Ascending aorta (tissue), 2 donors: ENCODE measurements at places on chromosomes 3 and 15. TPM values are rescaled to one million over a fixed set of nuclear protein-coding genes. Genes with fewer than 3 reads are reported as not detected.
A peak's percentile ranks its signal among the peaks of the same experiment; 100 is the strongest.

DNA sequence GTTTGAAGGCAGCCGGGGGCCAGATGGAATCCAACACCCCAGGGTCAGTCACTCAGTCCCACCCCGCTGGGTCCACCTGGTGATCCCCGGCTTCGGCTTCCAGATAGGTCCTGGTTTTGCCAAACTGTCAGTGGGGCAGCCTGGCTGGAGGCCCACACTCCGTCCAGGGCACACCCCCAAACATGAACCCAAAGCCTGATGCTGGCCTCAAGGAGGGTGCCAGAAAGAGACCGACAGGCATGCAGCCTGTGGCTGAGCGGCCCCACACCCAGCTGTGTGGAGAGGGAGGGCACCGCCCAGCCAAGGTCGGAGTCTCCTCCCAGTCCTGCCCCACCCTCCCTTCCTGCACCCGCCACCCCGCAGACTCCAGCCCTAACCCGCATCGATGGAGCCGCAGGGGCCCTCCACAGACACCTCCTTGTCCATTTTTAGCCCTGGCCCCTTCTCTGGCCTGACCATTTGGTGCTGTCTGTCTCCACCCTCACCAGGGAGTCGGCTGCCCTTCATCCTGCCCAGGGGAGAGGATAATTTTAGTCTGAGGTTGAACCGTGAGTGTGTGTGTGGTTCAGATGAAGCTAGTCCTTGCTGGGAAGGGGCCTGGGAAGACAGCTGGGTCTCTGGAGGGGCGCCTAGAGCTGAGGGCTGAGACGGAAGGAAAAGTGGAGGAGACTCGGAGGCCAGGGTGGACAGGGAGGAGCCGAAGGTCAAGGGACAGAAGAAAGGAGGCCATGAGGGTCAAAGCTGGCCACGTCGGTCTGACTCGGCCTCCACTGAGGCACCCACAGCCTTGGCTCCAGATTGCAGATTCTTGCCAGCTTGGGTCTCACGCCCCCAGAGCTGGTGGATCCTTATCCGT, 23.1 kb downstream of the TNK2 start:
- H3K4me1 ChIP-seq: no peaks in the 10 kb centered on the region
- peak overlapping the region; percentile 6 for H3K27ac ChIP-seq
- H3K27me3 ChIP-seq: no peaks in the 10 kb centered on the region
- no peak overlapping the region for H3K4me3 ChIP-seq

The SRGAP3 gene
- total RNA-seq: 1.6 TPM

DNA sequence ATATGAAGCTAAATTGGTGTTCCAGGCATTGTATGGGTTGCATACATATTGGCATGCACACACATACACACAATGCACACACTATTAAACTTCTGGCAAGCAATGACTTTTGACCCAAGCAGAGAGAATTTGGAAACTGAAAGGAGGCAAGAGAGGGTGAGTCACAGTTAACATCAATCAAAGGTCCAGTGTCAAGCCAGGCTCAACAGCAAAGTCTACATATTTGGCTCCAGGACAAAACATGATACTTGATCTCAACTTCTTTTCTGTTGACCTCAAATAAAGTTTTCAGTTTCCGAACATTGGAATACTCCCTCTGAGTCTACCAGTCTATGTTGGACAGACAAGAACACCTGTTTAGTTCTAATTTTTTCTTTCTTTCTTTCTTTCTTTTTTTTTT, 28.3 kb downstream of the IL12A start:
- H3K4me1 ChIP-seq: no peaks in the 10 kb centered on the region
- DNase-seq: no peak
- no peak overlapping the region for H3K27ac ChIP-seq
- H3K27me3 ChIP-seq: no peaks in the 10 kb centered on the region

The SPINT1 gene
- 1.5 TPM for total RNA-seq

- peaks cover 9% of the 10 kb centered on the region for H3K36me3 ChIP-seq
- H3K27ac ChIP-seq: no peak overlapping the region
- no peaks in the 10 kb centered on the region for H3K27me3 ChIP-seq
Measured at GRCh38 chr15:25408929-25409328, 29.9 kb downstream of the UBE3A start.

The CTXN2 gene
- not detected for total RNA-seq

The EFCAB12 gene
- not detected for total RNA-seq

- H3K27me3 ChIP-seq: no peaks in the 10 kb centered on the region
- H3K4me1 ChIP-seq: peaks cover 7% of the 10 kb centered on the region
- no peak overlapping the region for H3K27ac ChIP-seq
- H3K4me3 ChIP-seq: no peak overlapping the region
- H3K36me3 ChIP-seq: no peaks in the 10 kb centered on the region
- DNase-seq: no peak
Measured at GRCh38 chr3:67819447-67819846, 165.0 kb upstream of the SUCLG2 start.

DNA sequence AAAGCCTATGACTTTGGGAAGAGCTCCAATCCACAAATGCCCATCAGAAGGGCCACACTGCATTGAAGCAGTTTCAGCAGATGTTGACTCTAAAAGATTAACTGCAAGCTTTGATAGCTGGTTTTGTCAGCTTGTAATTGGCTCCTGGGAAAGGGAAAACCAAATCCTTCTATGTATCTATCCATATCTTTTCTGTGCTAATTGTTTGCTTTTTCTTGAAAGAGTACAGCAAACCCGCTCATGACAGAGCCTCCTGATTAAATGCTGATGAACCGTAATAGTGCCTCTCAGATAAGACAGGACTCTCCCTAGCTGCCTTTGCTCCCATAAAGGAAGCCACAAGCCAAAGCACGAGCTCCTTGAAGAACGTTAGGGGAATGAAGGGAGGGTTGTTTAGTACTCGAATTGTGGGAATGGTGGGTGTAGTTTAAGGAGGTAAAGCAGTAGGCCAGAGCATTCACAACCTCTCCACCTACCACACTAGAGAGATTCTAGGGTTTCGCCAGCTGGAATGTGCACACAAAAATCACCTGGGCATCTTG, 33.6 kb upstream of the LRIG1 start:
- no peaks in the 10 kb centered on the region for H3K4me1 ChIP-seq
- H3K27me3 ChIP-seq: no peaks in the 10 kb centered on the region
- no peaks in the 10 kb centered on the region for H3K36me3 ChIP-seq

- H3K27me3 ChIP-seq: no peaks in the 10 kb centered on the region
- DNase-seq: no peak
- H3K36me3 ChIP-seq: no peaks in the 10 kb centered on the region
- H3K4me3 ChIP-seq: no peak overlapping the region
- H3K27ac ChIP-seq: no peak overlapping the region
Measured at GRCh38 chr15:68910816-68911215, 19.5 kb upstream of the SPESP1 start.

- no peak overlapping the region for H3K4me3 ChIP-seq
- DNase-seq: no peak
- H3K4me1 ChIP-seq: no peaks in the 10 kb centered on the region
- H3K36me3 ChIP-seq: no peaks in the 10 kb centered on the region
- no peak overlapping the region for H3K27ac ChIP-seq
- no peaks in the 10 kb centered on the region for H3K27me3 ChIP-seq
Measured at GRCh38 chr3:46096781-46097180, 69.5 kb upstream of the XCR1 start.

The ALDH1A3 gene
- 10.9 TPM for total RNA-seq

DNA sequence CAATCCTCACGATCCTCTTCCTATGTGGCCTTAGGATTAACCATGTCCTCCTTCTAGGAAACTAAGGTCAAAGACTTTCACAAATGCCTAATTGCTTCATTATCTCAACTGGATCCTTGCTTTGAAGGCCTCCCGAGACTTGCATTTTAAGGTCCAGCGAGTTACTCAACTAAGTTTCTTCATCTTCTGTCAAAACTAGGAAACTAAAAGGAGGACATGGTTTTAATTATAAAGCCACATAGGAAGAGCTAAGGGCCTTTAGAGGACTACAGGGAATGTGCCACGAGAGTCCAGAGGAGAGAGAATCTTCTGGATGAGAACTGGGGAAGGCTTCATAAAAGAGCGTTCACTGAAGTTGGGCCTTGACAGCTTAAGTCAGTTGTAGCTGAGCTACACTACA, 87.8 kb upstream of the LPP start:
- H3K4me3 ChIP-seq: no peak overlapping the region
- no peaks in the 10 kb centered on the region for H3K4me1 ChIP-seq
- H3K27me3 ChIP-seq: no peaks in the 10 kb centered on the region
- DNase-seq: no peak
- no peak overlapping the region for H3K27ac ChIP-seq

DNA sequence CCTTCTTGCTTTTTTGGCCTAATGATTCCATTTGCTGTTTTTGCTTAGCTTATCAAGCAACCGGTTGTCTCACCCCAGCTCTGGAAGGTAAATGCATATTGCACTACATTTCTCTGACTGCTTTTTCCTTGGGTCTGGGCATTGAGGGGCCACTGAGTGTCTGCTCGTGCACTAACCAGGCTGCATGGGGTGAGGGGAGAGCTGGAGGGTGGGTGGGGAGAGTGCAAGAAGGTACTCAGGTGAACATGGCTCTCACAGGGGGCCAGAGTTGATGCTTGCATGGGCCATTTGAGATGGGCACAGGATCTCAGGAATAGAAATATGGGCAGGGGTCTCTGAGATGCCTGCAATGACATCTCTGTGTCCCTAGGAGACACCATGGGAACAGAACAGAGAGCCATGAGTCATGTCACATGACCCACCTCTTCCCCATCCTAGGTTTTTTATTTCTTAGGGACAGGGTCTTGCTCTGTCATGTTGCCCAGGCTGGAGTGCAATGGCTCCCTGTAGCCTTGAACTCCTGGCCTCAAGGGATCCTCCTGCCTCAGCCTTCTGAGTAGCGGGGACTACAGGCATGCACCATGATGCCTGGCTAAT, 6.2 kb downstream of the ALPK3 start:
- H3K36me3 ChIP-seq: no peaks in the 10 kb centered on the region
- H3K4me1 ChIP-seq: peaks cover 65% of the 10 kb centered on the region
- peak overlapping the region; percentile 35 for H3K27ac ChIP-seq

DNA sequence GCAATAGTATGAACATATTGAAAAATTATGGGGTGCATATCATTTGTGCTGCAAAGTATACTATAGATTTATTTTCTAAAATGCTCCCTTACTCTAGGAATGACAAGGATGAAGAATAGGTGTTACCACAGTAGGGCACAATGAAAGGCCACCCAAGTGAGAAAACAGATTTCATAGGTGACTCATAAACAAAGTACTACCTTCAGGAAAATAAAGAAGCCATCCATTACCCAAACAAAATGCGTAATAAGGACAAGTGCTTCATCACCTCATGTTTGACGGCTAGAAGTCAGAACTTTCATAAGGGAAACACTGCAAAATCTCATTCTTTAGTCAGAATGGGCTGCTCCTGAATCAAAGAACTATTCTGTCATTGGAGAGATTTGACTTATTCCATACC, 116.6 kb downstream of the MFSD1 start:
- no peak for DNase-seq
- H3K27me3 ChIP-seq: no peaks in the 10 kb centered on the region
- no peak overlapping the region for H3K4me3 ChIP-seq
- H3K27ac ChIP-seq: no peak overlapping the region
- no peaks in the 10 kb centered on the region for H3K4me1 ChIP-seq
- H3K36me3 ChIP-seq: no peaks in the 10 kb centered on the region
